ENCODE measurements at places on chromosomes 3 and 15.

DNA sequence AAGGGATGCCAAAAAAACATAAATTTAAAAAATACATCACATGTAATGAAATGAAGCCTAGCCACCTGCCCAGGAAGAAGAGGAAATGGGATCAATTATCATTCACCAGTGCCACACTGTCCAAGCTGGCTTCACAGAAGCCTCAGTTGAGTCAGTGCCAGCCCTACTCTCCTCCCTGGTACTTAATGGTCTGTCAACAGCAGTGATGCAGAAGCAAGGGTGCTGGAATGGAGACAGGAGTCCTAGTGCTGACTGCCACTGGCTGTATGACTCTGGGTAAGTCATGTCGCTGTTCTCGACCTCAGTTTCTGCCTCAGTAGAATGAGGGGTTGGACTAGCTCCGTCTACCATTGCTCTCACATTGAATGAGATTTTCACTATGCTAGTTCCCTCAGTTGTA is 78.5 kb upstream of the LARS2 start:
- peak; percentile 58 for DNase-seq

DNA sequence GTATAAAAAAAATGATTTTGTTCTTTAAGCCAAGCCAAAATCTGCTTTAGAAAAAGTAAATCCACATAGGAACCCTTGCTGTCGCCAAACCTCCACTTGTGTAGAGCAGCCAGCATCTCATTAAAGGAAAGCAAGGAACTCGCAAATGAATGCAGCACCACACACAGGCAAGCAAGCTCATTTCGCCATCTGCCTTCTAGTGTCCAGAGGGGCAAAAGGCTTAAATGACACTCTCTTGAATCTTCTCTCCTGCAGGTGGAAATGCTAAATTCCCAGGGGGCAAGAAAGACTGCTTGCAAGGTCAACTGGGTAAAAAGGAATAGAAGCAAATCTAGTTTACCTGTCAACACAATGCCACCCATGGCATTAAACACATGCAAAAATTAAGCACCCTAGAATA is 2.4 kb downstream of the MB21D2 start:
- DNase-seq: peak; percentile 94

DNA sequence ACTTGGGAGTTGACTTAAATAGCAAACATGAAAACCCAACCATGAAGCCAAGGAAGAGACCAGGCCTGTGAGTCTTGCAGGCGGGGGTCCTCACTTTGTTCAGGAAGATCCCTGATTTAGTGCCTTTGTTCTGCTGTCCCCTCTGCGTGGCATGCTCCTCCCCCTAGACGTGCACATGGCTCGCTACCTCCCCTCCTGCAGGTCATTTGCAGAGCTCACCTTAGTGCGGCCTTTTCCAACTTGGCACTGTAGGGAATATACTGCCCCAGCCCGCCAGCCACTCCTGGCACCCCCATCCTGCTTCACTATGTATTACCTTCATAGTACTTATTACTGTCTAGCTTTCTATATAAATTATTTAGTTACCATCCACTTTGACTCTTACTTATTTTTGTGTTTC is 18.3 kb downstream of the GXYLT2 start:
- no peak for DNase-seq

- peak; percentile 97 for DNase-seq
These were observed 261.2 kb upstream of the TRIM42 start for GRCh38 chr3:140416666-140417065.

DNA sequence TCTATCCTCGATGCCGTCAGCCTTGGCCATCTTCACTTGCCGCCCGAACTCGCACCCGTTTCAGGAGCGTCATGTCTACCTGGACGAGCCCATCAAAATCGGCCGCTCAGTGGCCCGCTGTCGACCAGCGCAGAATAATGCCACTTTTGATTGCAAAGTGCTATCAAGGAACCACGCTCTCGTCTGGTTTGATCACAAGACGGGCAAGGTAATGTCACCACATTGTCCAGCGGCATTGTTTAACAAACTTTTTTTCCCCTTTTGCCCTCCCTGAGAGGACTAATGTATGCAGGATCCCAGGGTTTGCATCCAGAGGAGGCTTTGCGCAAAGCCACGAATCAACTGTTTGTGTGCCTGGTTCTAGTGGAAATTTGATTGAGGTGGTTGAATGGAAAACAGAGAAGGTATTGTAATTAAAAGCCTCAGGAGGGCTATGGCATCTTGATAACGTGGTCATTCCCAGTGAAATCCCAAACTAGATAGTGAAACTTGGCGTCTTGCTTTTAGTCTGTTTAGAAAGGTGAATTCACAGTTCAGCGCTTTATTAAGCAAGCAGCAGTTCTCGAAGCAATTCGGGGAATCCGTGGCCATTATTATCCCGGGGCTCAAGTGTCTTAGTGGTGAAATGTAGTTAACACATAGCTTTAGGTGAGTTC is 1.7 kb downstream of the SLMAP start:
- no peak for DNase-seq

GRCh38 chr3:10305331-10305902 is 12.7 kb upstream of the GHRL start:
- DNase-seq: no peak

DNA sequence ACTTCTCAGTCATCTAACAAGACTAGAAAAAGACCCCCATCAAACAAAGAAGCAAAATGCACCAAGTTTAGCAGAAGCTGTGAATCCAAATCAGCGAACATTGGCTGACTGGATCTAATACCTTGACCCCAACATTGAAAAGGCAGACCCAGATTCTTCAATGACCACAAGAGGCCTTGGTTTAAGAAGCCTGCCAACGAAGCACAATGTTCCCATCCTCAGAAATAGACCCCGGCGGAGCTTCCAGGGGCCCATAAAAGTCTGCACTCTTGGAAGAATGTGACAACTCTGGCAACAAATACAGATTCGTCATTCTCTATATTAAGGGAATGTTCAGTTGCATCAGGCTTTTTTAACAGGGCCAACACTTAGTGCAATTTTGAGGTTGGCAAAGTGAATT is 112.8 kb upstream of the BCL6 start:
- DNase-seq: no peak

GRCh38 chr15:53448232-53449015 is 311.0 kb downstream of the WDR72 start:
- DNase-seq: peak; percentile 47

DNA sequence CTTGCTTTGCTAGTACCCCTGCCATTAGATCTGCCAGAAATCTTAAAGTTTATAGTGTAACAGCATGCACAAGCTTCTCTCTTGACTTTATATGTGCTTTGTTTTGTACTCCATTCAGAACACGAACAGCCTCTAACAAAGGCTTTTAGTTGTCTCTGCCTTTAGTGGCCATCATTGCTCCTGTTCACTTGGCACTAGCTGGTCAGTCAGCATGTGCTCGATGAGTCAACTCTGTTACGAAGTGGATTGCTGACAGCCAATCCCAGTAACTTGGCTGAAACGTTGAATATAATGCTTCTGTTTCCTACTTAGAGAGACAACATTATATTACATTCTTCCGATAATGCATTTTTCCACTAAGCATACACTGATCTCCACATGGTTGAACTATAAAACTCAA is 349.2 kb downstream of the NAALADL2 start:
- DNase-seq: no peak

DNA sequence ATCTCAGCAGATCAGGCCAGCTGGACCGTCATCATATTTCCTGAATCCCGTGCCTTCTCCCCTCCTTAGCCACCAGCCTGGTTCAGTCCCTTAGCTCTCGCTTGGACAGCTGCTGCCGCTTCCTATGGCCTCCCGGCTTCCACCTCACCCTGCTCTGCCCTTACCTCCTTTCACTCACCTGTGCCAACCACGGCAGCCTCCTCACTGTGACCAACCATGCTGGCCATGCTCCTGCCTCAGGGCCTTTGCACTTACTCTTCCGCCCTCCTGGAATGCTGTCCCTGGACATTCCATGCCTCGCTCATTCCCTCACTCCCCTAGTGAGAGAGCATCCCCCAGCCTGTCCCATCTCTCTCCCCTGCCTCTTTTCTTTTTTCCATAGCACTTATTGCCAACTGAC is 19.2 kb downstream of the GRIP2 start:
- no peak for DNase-seq

GRCh38 chr15:68151277-68151676 is 53.9 kb downstream of the CALML4 start:
- DNase-seq: no peak

GRCh38 chr15:34808016-34808415 is 12.7 kb upstream of the ACTC1 start:
- no peak for DNase-seq

GRCh38 chr3:151837057-151837456 is 23.1 kb downstream of the AADAC start:
- no peak for DNase-seq

DNA sequence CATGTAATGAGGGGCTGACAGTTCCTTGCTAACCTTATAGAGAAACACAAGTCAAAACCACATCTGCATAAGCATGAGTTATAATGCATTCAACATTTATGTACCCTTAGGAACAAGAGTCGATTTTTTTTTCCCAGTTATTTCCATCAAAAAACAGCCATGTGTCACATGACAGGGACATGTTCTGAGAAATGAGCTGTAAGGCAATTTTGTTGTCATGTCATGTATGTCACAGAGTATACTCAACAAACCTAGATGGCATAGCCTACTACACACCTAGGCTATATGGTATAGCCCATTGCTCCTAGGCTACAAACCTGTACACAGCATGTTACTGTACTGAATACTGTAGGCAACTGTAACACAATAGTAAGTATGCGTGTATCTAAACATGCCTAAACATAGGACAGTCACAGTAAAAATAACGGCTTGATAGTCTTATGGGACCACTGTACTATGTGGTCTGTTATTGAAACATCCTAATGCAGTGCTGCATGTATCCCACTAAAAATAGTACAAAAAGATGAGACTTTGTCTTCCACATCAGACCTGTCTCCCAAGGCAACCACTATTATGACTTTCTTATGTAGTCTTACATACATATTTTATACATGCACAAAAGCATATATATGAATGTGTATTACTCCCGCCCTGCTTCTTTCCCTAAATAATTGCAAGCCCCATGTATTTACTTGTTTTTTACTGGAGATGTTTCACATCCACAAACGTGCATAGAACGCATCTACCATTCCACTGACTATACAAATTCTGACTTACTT is 34.9 kb downstream of the LINS1 start:
- DNase-seq: no peak

GRCh38 chr3:130904491-130904890 is 10.6 kb downstream of the ATP2C1 start:
- DNase-seq: no peak

DNA sequence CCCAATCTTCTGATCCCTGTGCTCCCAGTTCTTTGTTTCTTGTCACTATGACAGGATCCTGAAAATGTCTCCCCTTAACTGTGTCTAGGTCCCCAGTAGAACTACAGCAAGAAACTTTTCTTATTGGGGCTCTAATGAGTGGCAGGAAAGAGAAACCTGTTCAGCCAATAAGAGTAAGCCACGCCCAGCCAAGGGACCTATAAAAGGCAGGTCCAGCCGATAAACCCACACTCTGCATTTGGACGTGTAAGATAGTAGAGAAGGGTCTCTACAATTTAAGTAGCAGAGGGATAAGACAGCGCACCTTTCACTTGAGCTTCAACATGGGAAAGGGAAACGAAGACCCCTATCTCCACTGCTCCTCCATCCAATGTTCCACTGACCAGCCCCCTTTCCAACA is 149.9 kb downstream of the LMLN start:
- DNase-seq: no peak

DNA sequence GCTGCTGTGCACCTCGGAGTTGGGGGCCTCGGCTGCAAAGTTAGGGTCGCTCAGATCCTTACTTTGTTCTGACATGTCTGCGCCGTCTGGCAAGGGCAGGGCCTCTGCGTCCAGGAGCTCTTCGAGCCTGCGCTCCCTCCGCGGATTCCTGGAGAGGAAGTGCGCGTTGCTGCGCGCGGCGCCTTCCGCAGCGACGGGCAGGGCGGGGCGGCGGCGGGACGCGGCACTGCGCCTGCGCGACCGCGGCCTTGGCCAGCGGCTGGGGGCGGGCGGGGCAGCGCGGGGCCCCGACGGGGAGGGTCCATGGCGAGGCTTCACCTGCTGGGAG is at the start of gene NDN:
Gene NDN (minus strand): TSS at position 163 of the 328 bp plus-strand sequence. CDS start 88 bp downstream, at position 75.
- DNase-seq: no peak

GRCh38 chr15:69341356-69341755 is 42.6 kb downstream of the PAQR5 start:
- DNase-seq: no peak

DNA sequence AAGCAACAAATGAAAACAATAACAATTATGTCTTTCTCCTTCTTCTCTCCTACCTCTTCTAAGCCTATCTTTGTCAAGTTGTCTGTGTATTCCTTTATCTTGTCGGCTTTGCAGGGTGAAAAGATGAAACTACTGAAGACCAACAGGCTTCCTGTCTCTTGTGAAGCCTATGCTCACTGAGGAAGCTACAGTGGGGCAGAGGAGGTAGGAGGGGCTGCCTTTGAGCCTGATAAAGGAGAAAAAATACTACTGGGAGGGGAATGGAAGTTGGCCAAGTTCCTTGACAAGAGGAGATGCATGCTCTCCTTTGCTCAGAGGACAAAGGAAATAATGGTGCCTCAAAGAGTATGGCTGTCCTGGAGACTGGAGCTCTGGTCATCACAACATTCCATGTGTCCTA is 92.0 kb downstream of the IGSF11 start:
- DNase-seq: no peak

DNA sequence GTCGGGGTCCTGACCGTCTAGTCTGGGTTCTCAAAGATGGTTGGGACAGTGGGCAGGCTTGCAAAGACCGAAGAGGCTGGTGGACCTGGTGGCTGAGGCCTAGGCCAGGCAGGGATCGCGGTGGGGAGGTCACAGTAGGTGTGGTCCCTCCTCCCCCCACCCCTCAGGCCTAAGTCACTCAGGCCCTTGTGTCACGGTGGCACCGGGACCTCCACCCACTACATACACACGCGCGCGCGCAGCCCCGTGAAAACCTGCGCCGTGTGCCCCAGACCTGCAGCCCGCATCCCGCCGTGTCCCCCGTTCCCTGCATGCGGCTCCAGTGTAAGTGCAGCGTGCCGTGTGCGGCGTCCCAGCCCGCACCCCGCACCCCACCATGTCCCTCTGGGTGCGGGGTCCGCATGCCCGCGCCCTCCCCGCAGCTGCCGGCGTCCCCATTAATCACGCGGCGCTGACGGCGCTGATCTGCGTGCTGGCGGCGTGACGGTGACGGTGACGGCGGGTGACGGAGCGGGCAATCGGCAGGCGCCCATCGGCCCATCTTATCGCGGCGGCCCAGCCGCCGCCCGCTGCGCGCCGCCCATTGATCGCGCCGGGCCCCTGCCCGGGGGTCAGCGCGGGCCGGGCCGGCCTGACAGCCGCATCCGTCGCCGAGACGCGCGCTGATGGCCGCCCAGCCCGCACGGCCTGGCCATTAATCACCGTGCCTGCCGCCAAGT is 24.4 kb downstream of the SEC61A1 start:
- peak; percentile 42 for DNase-seq

- DNase-seq: peak; percentile 18
These were observed 14.7 kb downstream of the RHOV start for GRCh38 chr15:40859206-40859851.
